ENCODE measurements at places on chromosomes 6 and 20.

- no peak for DNase-seq
Observed at GRCh38 chr6:99614430-99615186, 8.0 kb downstream of the PRDM13 start.

DNA sequence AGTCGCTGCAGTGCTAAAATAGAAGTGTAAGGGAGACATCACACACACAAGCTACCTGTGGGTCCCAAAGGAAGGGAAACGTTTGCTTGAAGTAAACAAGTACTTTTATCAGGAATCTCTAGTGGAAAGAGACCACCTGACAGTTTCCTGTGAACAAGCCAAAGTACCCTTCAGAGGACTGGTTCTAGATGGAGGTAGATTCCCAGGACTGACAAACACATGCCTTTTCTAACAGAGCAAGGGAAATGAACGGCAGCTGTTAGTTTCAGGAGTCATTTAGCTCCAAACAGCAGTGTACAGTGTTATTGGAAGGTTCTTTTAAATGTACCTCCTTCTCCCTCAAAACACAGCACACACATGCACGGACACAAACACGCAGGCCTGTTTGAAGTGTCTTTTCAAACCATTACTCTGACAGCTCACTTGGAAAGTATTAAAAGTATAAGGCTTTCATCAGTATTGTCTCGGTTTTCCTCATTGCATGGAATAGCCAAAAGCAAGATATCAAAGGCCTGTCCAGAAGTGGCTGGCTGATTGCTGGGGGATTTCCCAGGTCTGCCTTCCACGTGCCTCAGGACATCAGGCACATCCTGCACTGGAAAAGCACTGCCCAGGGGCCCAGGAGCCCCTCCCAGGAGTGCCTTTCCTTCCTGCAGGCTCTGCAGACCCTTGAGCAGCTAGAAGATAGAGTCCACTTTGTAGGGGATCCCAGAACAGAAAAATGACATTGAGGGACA, 393.2 kb upstream of the SOX4 start:
- DNase-seq: no peak

DNA sequence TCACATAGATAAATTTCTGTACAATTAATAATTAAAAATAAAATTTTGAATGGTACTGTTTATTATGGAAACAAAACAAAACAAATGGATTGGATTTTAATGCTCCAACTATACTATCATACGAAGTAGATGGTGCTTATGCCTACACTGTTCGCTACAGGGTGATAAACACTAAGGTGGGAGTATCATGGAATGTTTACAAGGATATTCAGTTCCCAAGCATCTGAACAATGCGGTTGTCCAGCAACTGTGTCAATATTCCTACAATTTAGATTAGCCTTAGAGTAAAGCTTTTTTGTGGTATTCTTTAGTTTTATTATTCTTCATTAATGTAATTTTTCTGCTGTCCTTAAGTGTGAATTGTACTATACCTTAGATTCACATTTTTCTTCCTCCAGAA, 105.1 kb downstream of the MMS22L start:
- DNase-seq: no peak

DNA sequence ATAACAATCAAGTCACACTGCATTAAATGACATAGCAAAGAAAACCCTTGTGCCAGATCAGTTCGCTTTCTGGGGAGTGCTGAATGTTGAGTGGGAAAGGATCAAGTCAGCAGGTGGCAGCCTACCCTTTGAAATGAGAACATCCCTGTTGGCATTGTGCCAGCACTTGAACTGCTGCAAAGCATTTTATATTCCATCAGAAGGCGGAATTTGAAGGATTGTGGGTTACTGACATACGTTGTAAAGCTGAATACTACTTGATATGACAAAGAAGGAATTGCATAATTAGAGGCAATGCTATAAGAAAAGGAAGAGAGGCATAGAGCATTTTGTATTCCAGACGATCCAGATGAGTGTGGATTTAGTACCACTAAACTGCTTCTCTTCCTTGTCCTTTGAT, 26.5 kb downstream of the BCKDHB start:
- DNase-seq: peak; percentile 10

- DNase-seq: no peak
Observed at GRCh38 chr6:23559587-23560343, 566.2 kb upstream of the NRSN1 start.

DNA sequence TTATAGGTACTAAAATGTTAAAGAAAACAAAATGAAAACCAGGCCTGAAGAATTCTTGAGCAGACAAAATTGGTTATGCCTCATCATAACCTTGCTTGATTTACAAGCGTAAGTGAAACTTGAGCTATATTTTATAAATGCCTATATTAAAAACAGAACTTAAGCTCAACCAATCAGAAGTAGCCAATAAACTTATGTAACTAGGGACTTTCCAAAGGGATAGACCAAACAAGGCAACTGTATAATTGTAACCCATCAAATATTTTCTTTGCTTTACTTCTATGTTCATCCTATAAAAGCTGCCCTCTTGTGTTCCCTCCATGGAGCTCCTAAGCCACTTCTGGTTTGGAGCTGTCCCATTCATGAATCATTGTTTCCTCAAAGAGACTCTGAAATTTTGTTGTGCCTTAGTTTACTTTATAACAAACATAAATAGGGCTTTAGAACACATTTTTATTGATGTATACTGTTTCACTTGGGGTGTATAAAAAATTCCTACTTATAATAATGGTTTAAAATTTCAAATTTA, 101.6 kb upstream of the CARMIL1 start:
- no peak for DNase-seq

DNA sequence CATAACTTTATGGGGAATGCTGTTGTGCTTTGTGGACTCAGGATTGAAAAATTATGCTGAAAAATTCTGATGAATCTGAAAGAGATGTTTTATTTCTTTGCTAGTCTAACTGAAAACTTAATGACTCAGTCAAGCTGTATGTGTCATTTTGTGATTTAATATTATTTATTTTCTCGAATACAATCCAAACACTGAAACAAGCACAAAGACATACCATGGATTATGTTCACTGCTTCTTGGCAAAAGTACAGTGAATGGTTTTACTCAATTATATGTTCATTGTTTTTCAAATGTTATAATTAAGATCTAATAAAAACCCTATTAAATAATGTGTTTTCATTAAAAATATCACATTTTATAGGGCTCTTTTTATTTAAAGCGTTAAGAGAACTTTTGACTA, 330.6 kb upstream of the EPHA7 start:
- no peak for DNase-seq

DNA sequence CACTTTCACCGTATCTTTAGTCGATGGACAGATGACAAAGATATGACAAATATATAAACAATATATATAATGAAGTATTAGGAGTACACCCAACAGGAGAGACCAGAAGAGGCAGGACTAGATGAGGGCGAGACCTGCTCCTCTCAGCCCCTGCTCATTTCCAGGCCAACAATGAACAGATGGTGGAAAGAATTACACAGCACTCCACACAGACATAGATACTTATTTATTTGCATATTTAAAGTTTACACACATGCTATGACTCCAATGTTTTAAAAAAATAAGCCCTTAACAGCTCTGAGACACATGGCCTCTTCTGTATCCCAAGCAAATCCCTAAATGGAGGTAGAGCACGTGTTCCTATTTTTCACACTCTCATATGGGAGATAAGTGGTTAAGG, 10.4 kb downstream of the FAM210B start:
- DNase-seq: no peak

- DNase-seq: no peak
Observed at GRCh38 chr6:122736163-122736562, 43.4 kb upstream of the FABP7 start.

DNA sequence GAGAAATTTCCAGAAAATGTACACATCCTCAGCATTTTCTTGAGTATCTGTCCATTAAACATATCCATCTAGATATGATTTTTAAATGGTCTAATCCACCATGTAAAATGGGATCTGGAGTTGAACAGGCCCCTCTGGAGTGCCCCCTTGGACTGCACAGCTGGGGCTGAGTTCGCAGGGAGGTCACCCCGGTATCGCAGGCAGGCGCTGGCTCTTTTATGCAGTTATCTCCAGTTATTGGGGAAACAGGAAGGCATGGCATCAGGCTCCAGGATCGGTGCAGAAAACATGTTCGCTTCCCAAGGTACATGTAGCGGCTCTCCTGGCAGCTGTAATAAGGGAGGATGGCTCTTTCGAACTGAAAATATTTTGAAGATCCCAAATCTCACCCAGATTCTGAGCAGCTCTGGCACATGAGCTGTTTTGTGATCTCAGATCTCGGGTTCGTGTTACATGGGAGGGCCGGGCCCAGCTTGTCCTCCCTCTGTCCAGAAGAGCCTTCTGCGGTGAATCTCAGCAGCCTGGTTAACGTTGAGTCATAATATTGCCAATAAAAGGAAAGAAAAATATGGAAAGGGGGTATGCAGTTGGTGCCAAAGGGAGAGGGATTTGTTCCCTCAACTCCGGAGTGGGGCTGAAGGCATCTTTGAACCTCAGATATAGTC, 167.7 kb downstream of the EYA2 start:
- no peak for DNase-seq

GRCh38 chr6:41958022-41958856, 16.6 kb upstream of the CCND3 start:
- DNase-seq: no peak

DNA sequence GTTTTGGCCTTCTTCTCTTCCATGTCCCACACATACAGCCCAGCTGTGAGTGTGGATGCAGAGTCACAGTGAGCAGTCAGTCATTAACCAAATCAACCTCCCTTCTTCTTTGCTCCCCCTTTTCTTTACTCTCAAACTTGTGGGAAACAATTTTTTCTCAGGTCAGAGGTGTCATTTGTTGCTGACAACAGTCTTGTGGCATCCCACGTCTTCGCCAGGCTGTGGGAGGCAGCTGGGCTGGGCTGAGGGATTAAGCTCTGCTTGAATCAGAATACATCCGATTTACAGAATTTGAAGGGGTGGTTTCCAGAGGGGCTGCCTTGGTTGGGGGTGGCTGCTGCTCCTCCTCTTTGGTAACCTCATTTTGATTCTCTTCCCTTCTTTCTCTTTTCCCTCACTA, 40.5 kb downstream of the SCGN start:
- no peak for DNase-seq

- DNase-seq: no peak
Observed at GRCh38 chr6:109179507-109179906, 84.2 kb downstream of the CEP57L1 start.

- DNase-seq: no peak
Observed at GRCh38 chr6:20674664-20675063, 140.4 kb downstream of the CDKAL1 start.

DNA sequence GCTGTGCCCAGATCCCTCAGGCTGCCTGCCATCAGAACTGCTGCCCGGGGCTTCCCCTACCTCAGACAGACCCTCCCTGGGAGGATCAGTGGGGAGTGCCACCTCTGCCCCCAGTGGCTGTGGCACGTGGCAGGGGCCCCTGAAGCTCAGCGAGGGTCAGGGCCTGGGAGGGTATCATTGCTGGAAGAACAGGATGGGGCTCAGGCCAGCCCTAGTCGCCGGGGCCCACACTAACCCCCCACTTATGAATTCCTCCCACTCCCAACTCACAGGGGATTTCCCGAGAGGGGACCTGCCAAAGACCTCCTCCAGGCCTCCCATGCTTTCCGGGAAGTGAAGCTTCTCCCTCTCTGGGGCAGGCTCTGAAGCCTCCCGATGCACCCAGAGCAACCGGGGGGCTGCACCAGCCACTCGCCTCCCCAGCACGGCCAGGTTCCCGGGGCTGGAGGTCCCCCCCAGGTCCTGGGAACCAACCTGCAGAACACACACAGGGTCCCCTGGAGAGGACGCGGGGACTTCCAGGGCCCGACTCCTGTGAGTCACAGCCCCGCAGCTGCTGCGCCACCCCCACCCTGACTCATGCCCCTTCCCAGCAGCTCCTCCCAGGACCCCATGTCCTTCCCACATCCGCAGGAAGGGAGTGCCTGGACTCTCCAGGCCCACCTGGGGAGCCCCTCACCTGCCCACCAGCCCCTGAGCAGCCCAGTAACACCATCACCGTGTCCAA, 2.5 kb downstream of the TNFRSF6B start:
- DNase-seq: no peak

GRCh38 chr20:42524058-42524457, 665.6 kb downstream of the PTPRT start:
- no peak for DNase-seq

DNA sequence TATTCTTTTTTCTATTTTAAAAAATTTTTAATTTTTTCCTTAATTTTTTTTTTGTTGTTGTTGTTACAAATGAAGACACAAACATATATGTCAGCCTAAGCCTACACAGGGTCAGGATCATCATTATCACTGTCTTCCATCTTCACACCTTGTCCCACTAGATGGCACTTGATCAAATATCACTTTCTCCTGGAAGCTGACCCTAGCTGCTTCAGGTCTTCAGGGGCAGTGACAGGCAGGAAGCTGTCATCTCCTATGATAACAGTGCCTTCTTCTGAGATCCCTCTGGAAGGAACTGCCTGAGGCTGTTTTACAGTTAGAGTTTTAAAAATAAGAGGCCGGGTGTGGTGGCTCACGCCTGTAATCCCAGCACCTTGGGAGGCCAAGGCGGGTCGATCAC, 70.2 kb upstream of the EEF1E1 start:
- DNase-seq: no peak

DNA sequence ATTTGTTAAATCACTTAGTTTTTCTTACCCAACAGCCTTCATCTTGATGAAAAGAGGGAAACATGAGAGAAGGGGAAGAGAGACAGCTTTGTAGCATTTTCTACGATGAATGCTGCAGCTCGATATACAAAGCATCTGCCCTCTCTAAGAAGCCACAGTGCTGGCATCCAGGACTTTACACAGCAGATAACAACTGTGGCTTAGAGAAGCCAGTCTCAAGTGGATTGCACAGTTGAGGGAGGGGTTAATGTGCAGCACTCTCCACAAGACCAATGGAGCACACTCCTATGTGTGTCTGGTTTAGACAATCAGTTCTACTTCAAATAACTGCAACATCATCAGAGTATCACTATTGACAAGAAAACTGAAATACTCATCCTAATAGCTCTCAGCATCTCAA, 5.8 kb downstream of the C6orf120 start:
- no peak for DNase-seq

- DNase-seq: no peak
Observed at GRCh38 chr20:62662422-62662821, 20.1 kb downstream of the SLCO4A1 start.

DNA sequence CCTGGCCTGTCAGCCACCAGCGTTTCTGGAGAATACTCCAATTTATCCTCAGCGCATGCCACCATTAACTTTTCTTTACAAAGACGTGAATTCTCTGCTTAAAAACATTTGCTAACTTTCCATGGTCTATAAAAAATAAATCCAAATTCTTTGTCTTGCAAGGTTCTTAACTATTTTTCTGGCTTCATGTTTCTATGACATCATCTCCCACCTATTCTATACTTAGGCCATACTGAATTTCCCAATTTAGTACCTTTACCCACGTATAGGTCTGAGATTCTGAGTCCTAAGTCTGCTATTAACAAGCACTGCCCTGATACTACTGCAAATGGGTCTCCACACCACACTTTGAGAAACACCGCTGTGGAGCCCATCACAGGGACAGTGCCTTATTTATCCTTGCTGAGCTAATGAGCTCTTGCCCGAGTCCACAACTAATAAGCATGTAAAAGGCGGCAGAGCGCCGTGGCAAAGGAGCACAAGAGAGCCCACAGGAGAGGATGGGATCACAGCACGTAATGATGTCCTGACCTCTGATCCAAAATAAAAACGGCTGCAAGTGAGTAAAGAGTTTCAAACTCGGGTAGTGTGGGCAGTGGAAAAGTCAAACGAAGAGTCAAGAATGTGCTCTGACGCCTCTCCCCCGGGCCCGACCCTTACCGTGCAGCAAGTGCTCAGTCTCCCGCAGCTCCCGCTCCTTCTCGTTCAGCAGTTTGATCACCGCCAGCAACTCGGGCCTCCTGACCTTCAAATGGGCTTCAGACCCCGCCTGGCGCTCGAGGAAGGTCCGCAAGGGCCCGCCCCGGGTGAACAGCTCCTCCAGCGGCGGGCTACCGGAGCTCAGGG, 519 bp downstream of the MTRF1L start:
- DNase-seq: peak; percentile 46

GRCh38 chr6:117561128-117561527, 41.2 kb downstream of the GOPC start:
- DNase-seq: no peak

Measured in caudate nucleus (tissue), 63 donors.